T-helper 2 cell (primary cell): ENCODE measurements at places on chromosomes 5 and 9.

GRCh38 chr9:35237311-35237710 lies 75.5 kb downstream of the UNC13B start:
- DNase-seq: no peak

DNA sequence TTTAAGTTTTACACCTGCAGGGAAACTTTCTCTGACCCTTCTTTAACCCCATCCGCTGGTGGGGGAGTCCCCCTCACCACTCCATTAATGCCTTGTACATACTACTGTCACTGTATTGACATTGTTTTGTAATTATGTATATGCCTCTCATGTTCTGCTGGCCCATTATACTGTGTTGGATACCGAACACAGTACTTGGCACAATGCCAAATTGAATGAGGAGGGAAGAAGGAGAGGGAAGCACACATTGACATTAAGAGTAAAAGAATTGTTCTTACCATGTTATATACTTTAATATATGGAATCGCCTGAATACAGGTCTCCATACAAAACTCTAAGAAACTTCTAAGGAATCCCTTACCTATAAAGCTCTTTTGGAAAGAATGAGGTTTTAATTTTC lies 73.6 kb upstream of the GRHPR start:
- DNase-seq: no peak

- DNase-seq: no peak
These were observed 85.8 kb downstream of the MRPS27 start for GRCh38 chr5:72234265-72234700.

DNA sequence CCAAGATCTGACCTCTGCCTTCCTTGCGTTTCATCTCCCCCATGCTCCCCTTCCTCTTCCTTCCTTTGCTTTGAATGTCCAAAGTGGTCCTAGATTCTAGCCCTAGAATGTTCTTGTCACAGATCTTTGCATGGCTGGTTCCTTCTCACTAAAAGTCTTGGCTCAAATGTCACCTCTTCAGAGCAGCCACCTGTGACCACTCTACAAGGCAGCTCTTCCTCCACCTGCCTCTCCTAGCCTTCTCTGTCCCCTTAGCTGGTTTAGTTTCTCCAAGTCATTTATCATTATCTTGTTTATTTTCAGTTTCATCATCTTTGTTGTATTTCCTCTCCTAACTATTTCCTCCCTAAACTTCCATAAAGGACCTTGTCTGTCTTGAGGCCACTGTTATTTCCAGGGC lies 7.1 kb upstream of the OCLN start:
- DNase-seq: no peak

GRCh38 chr5:67515020-67515689 lies 318.6 kb upstream of the CD180 start:
- DNase-seq: no peak

GRCh38 chr9:15961217-15961616 lies 408.4 kb downstream of the CCDC171 start:
- no peak for DNase-seq

GRCh38 chr9:15010581-15010980 lies 100.4 kb upstream of the FREM1 start:
- DNase-seq: no peak

DNA sequence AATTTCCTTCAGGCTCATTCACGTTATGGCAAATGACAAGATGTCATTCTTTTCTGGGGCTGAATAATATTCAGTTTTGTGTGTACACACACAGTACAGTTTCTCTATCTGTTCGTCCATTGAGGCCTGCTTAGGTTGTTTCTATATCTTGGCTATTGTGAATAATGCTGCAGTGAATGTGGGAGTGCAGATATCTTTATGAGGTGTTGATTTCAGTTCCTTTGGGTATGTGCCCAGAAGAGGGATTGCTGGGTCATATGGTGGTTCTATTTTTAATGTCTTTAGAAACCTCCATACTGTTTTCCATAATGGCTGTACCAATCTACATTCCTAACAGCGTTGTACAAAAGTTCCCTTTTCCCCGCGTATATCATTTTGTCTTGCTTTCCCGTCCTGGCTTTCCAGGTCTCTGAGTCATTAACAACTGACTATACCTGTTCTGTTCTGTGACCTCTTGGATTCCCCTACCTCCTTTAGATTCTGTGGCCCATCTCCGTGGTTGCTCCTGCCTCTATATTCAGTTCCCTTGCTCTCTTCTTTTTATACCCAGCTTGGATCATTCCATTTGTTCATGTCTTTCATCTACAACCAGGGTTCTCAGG lies 6.8 kb downstream of the SNX30 start:
- no peak for DNase-seq

GRCh38 chr5:74665816-74666215 lies 19.2 kb upstream of the HEXB start:
- no peak for DNase-seq
